LHCN-M2 (cell line): ENCODE measurements at places on chromosomes 13 and 19. TPM values are rescaled to one million over a fixed set of nuclear protein-coding genes. Genes with fewer than 3 reads are reported as not detected.

ADGRE2 gene
- 2.4 and 2.8 TPM in 2 replicates for total RNA-seq

GRCh38 chr19:55451163-55451964 is 8.3 kb upstream of the SHISA7 start:
- DNase-seq = no peak

DNA sequence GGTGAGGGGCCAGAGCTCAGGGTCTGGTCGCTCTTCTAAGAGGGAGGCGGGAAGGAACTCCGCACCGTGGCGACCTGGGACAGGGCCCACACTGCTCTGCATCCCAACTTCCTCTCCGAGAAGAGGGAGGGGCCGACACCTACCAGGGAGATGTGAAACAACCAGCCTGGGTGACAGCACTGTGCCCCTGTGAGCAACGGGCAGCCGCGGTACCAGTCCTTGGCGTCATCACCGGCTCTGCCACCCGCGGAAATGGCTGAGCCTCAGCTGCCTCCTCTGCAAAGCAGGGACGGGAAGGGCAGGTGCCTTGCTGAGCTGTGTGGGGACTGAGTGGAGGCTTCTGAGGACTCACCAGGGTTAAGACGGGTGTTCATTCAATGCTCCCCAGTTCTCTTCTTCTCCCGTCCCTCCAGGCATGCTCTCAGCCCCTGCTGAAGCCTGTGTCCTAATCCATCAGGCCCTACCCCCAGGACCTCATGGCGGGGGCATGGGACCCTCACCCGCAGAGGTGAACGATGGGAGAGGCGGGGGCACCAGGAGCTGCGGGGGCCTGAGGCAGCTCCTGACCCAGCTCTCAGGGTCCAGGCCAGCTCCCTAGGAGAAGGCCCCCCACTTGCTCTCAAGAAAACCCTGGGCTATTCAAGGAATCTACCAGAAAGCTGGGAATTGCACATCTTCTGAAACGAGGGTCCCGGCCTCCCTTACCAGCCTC is 9.3 kb downstream of the ZNF787 start:
- peak; percentile 65 for DNase-seq

- DNase-seq = no peak
Measured at GRCh38 chr13:44718467-44718866, 142.3 kb upstream of the TSC22D1 start.

DNA sequence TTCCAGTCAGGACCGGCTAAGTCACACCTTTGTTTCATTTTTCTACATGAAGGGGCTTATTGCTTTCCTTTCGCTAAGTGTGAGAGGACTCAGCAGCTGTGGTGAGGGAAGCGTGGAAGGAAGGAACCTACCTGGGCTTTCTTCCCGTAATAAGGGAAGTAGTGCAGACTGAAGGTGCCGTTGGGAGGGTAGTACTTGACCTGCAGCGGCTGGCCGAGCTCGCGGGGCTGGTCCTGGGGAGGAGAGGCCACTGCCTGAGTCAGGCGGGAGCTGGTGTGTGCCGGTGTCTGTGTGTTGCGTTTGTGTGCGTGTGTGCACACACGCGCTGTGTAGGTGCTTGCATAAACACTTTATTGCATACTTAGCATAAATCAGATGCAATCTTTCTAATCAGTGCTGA is 7.7 kb downstream of the ATP4B start:
- DNase-seq = no peak

- no peak for DNase-seq
Measured at GRCh38 chr13:81139987-81140386, 799.1 kb upstream of the SPRY2 start.

DNA sequence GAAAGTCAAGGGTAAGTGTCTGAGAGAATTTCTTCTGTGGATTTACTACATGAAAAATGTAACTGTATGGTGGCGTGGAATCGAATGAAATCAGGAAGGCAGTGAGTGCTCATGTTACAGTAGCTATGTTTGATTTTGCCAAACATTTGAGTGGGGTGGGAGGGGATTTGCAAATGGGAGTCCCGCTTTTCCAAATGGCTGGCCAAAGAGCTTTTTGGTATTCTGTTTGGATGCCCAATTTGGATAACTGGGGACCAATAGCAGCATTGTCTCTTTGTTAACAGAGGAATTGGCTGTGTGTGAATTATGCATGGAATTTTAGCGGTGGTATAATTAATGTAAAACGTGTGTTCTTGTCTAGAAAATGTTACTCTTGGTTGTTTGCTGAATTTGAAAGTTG is 17.8 kb downstream of the HNRNPM start:
- no peak for DNase-seq

- peak; percentile 53 for DNase-seq
Measured at GRCh38 chr19:5718579-5719273, 1.2 kb downstream of the LONP1 start.
